Liver (tissue), 10 donors: ENCODE measurements at places on chromosomes 6 and 20. TPM values are rescaled to one million over a fixed set of nuclear protein-coding genes. Genes with fewer than 3 reads are reported as not detected.

CUL7 gene
- polyA plus RNA-seq: 2.2 TPM

CST7 gene
- polyA plus RNA-seq: 3.7 TPM

CTSA gene
- 105 TPM for polyA plus RNA-seq

DNA sequence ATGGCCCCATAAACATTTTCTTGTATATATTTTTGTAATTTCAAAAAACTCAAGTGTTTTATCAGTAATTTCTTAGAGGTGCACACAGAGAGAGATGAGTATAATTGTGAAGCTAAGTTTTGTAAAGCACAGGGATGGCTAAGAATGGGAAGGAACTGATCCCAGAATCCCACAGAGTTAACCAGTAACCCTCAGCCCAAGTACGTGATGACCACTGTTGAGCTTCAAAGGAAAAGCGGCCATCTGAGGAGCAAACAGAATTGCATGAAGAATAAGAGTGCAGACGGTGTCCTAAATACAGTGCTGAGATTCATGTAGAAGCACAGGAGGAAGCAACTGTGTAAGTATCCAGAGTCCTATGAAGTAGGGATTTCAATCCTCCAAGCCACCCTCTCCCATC, 28.1 kb upstream of the HLA-C start:
- no peaks in the 10 kb centered on the region for H3K4me1 ChIP-seq
- H3K36me3 ChIP-seq: no peaks in the 10 kb centered on the region
- no peak overlapping the region for H3K27ac ChIP-seq

DNA sequence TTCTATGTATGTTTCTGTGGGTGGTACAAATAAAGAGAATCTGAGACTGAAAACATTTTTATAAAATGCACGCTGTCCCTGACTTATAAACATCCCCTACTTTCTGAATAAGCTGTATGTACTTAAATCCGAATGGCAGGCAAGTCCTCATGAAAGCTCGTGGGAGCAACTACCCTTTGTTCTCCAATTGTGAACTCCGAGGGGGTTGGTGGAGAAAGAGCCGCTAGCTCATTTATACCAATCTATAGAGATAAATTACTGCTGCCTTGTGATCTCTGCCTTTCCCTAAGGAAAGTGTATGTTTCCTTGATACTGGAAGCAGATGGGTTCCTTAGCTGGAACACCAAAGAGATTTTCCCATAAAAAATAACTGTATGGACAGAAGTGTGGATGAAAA, 84.5 kb downstream of the GJA10 start:
- H3K27me3 ChIP-seq: no peaks in the 10 kb centered on the region
- peaks cover 3% of the 10 kb centered on the region for H3K4me1 ChIP-seq
- no peak overlapping the region for H3K4me3 ChIP-seq
- no peak overlapping the region for H3K27ac ChIP-seq
- H3K36me3 ChIP-seq: no peaks in the 10 kb centered on the region
- DNase-seq: no peak

DNA sequence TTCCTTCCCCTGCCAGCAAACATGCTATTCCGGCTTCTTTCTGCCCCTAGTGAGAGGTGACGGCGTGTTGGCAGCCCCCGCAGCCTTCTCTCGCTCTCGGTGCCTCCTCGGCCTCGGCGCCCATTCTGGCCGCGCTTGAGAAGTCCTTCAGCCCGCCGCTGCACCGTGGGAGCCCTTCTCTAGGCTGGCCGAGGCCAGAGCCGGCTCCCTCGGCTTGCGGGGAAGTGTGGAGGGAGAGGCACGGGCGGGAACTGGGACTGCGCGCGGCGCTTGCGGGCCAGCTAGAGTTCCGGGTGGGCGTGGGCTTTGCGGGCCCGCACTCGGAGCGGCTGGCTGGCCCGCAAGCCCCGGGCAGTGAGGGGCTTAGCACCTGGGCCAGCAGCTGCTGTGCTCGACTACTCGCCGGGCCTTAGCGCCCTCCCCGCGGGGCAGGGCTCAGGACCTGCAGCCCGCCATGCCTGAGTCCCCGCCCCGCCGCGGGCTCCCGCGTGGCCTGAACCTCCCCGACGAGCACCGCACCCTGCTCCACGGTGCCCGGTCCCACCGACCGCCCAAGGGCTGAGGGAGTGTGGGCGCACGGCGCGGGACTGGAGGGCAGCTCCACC, 20.0 kb upstream of the PXDC1 start:
- H3K27me3 ChIP-seq: no peaks in the 10 kb centered on the region
- peaks cover 3% of the 10 kb centered on the region for H3K4me1 ChIP-seq
- H3K4me3 ChIP-seq: no peak overlapping the region
- H3K27ac ChIP-seq: no peak overlapping the region

DNA sequence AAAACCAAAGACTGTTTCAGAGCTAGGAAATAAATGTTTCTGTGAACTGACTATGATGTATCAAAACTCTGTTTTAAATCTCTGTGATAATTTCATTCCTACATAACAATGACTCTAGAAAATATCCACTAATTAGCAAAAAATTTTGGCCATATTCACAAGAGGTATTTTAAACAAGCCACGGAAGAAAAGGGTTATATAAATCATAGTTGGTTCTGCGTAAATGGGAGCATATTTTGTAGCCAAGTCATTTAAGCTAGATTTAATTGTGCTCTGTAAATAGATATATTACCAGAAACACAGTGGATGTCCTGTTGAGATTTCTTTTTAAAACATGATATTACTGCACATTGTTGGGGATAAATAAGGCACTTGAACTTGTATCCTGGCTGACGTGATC, 416.5 kb upstream of the PLCB4 start:
- H3K27me3 ChIP-seq: no peaks in the 10 kb centered on the region
- H3K4me3 ChIP-seq: no peak overlapping the region
- H3K4me1 ChIP-seq: no peaks in the 10 kb centered on the region
- H3K36me3 ChIP-seq: no peaks in the 10 kb centered on the region
- no peak overlapping the region for H3K27ac ChIP-seq
- DNase-seq: no peak
